ENCODE measurements at places on chromosomes 2 and 18.
A peak's percentile ranks its signal among the peaks of the same experiment; 100 is the strongest.

DNA sequence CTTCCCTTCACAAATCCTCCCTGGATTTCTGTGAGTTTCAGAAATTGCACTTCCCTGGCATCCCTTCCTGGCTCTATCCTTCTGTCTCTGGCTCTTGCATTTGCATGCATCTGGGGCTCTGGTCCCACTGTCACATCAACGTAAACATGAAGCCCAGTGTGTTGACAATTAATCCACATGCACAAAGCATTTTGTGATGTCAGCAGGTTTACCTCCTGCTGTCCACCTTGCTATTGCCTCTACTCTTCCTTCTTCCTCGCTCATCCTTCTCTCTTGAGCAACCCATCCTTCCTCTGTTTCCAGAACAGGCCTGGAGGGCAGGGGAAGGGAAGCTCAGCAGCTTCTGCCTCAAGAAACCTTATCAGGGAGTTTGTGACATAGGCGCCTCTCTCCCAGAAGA lies 111.7 kb upstream of the ATP5MC3 start:
- DNase-seq: no peak

- no peak for DNase-seq
These were observed 95.4 kb upstream of the OTOS start for GRCh38 chr2:240235811-240236210.

- DNase-seq: no peak
These were observed 51.7 kb downstream of the NOP58 start for GRCh38 chr2:202317080-202317857.

DNA sequence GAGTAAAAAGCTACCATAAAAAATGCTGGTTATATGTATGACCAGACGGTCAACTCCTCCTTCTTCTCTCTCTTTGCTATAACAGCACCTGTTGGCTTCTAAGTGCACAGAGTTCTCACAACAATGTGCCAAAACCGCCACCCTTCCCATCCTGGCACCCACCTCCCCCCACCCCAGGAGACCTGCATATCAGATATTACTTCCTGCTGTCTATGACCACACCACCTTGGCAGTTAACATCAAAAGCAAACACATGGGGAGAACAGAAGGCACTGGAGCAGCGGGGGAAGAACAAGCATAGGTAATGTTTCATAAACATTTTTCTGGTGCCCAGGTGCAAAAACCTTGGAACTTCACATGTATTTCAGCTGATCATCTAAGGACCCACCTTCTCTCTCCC lies 15.5 kb downstream of the SPRED2 start:
- no peak for DNase-seq

GRCh38 chr2:120543899-120544298 lies 191.8 kb upstream of the GLI2 start:
- DNase-seq: no peak

DNA sequence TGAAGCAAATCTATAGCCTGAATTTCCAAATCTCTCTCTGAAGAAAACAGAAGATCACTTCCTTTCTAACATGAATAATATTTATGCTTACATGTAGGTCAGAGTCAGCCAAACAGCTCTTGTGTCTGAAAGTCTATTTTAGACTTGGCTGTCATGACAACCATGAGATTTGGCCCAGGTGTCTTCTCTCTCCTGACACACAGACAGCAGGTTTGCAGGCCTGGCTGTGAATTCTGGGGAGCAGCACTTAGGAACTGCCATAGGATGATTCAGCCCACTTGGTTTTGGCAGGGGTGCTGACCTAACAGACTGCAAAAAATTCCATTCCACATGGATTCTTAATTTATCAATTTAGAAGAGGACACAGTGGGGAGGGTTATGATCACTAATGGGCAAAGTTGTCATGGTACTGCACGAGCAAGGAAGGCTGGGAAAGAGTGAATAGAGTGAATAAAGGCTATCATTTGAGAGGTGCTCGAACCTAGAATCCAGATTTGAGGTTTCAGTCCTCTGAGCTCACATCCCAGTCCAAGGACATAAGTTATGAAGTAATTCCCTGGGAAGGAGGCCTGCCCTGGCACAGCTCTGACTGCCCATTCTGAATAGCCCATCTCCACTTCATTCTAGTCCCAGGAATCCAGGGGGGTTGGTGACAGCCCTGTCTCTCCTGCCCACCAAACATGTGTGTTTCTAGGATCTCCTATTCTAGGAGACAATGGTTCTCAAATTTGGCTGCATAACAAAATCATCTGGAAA lies 453.9 kb upstream of the TRIB2 start:
- DNase-seq: no peak

DNA sequence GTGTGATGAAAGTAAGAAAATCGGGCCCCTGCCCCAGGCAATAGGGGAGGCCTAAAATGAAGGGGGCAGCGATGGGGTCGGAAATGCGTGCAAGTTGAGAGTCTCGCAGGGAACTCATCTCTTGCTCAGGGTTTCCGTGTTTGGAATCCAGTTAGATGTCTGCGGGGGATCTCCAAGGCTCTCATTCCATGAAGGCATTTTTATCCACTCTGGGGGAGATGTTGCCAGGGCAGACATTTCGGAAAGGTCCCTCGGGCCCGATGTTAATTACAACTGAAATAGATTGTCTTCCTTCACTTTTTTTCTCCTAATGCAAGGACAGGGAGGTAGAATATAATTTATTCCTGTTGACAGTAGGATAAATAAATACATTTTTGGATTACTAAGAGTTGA lies 12.8 kb upstream of the SKOR2 start:
- no peak for DNase-seq

- DNase-seq: peak; percentile 46
These were observed 20.5 kb downstream of the APLF start for GRCh38 chr2:68487773-68488355.

DNA sequence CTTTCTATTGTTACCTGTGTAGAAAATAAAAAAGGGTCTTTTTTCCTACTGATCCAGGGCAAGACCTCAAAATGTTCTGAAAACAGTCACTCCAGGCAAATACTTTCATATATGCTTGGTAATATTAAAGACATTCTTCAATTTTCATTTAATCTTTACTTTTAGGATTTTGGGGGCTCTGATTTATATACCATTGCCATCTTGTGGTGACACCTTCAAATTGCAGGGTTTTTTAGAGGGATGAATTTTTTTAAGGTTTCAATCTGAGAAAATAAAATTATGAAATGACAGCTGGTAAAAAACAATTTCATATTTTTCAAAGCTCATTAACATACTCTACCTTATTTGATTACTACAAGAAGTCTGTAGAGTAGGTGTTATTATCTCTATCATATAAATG lies 26.8 kb downstream of the MAPK4 start:
- DNase-seq: no peak

GRCh38 chr18:48517048-48517447 lies 21.8 kb upstream of the CTIF start:
- no peak for DNase-seq

- no peak for DNase-seq
These were observed 35.2 kb downstream of the SRBD1 start for GRCh38 chr2:45575881-45576280.

GRCh38 chr18:5103286-5103685 lies 93.8 kb downstream of the AKAIN1 start:
- no peak for DNase-seq

- no peak for DNase-seq
These were observed 145.4 kb downstream of the MTX2 start for GRCh38 chr2:176414641-176415040.

DNA sequence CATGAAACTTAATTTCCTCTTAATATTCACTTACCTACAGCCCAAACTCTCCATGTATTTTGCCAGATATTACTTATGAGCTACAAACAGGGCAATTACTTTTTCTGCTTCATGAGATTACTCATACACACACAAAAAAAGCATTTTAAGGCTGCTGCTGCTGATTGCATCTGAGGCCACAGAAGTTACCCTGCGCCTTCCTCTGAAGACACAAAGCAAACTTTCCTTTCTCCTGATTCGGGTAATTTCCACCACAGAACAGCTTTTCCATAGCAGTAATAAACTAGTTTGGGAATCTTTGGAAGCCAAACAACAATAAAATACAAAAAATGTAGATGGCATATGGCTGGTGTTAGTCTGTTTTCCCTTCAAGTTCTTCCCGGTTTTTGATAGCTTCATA lies 6.2 kb downstream of the TTC32 start:
- DNase-seq: peak; percentile 26

GRCh38 chr18:37420315-37420880 lies 145.2 kb downstream of the CELF4 start:
- DNase-seq: no peak

GRCh38 chr2:19643117-19643518 lies 258.7 kb downstream of the TTC32 start:
- DNase-seq: no peak

DNA sequence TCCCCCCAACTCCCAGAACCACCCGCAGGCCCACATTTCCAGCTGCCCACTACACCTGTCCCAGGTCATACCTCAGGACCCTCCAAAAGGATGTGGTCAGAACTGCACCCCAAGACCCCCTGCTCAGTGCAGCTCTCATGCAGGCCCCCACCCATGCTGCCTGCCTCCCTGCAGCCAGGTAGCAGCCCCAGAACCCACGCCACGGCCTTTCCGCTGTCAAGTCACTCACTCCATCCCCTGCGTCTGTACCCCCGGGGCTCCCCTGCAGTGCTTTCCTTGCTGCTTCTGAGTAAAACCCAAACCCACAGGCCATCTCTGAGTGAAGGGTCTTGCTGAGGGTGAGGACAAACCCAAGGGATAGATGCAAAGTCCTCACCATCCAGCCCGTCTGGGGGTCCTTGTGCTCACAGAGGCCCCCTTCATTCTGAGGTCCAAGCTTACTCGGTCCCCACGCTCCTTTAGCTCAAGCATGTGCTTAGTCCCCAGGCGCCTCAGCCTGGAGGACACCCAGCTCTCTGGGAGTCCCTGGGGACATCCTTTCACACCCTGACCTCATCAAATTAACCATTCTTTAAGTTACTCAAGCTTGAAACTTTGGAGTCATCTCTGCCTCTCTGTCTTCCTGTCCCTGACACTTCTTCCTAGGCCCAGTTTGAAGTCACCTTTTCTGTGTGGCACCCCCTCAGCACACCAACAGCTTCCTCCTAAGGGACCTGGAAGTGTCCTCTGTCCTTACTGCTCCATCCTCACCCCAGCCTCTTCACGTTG lies 130.1 kb downstream of the SMAD7 start:
- no peak for DNase-seq

- no peak for DNase-seq
These were observed 360.7 kb upstream of the CWC22 start for GRCh38 chr2:180367815-180368214.

DNA sequence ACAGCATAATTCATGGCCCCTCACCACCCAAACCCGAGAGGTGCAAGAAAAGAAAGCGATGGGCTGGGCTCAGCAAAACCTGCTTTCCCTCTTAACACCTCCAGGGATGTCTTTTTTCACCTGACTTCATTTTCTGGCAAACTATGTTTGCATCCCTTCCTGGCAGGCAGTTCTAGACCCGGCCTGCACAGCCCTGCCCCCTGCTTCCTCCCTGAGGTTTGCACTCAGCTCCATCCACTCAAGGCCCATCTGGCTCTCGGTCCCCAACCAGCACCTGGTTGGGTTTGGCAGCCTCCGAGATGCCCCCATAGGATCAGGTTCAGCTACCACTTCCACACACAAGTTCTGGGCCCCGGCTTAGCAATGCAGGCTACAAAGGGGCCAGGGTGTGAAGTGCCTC lies 185.7 kb downstream of the SMAD7 start:
- DNase-seq: no peak

All from hematopoietic multipotent progenitor cell treated with erythropoietin and hydrocortisone succinate and interleukin-3 and kit ligand, for 15 days (in vitro differentiated cells).